NB4 (cell line): ENCODE measurements at places on chromosomes 6 and 20.

DNA sequence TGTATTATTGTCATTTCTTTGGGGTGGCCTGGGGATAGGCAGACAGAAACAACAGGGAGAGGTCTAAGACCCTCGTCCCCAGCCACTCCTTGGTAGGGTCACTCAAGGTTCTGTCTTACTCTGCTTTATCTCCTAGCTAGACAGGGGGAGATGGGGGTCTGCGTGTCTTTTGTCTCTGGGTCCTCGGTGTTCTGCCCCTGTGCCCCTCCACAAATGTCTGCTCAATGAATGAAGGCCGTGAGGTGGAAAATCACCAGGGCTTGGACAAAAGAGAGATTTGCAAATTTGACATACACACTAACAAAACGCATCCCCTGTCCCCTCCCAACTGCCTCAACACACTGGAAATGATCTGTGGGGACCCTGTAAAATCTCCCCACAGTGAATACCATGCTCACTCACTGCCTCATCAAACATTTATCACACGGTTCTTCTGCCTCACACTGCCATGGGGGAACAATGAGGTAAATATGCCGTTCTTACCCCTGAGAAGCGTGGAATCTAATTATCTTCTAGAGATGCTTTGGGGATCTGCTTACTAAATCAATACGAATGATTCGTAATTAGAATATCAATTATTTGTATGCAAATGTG lies 13.2 kb upstream of the VAPB start:
- no peak for DNase-seq

GRCh38 chr6:35876902-35877301 lies 44.0 kb downstream of the SRPK1 start:
- no peak for DNase-seq

DNA sequence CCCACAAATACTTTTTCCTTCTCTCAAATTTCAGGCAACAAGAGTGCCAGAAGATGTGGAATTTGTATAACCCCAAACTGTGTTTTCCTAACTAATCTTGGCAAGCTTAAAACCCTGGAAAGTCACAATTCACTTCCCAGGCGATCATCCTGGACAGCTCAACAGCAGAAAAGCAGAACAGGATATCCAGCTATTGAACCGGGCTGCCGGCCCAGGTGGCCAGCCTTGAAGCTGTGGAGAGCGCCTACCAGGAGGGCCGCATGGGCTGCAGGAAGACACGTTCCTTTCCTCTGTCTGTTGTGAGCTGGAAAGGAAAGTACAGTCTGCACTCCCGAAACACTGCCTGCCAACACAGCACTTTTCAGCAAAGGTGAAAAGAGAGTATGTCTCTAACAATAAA lies 719.7 kb upstream of the MARCKS start:
- DNase-seq: no peak

DNA sequence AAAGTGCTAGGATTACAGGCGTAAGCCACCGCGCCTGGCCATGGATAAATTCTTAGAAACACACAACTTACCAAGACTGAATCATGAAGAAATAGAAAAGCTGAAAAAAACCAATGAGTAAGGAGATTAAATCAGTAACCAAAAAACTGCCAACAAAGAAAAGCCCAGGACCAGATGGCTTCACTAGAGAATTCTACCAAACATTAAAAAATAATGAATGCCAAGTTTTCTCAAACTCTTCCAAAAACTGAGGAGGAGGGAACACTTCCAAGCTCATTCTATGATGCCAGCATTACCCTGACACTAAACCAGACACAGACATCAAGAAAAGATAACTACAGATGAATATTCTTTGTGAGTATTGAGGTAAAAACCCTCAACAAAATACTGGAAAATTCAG lies 44.3 kb downstream of the USP49 start:
- no peak for DNase-seq

- DNase-seq: no peak
Measured at GRCh38 chr20:19876828-19877460, 118.9 kb downstream of the RIN2 start.

DNA sequence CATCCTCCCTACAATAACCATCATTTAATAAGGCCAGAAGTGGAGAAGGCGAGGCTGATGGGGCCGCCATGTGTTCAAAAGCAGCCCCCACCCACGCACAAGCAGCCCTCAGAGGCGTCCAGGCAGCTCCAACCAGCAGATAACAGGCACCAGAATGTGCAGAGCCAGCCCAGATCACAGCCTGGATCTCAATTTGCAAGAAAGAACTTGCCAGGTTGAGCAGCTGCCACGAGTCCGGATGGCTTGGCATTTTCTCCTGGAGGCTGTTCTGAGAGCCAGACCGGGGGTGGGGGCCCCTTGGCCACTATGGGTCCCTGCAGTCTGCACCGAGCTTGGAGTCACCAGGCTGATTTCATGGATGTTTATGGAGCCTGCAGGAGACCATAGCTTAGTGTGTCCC lies 338.1 kb downstream of the PREX1 start:
- DNase-seq: no peak

DNA sequence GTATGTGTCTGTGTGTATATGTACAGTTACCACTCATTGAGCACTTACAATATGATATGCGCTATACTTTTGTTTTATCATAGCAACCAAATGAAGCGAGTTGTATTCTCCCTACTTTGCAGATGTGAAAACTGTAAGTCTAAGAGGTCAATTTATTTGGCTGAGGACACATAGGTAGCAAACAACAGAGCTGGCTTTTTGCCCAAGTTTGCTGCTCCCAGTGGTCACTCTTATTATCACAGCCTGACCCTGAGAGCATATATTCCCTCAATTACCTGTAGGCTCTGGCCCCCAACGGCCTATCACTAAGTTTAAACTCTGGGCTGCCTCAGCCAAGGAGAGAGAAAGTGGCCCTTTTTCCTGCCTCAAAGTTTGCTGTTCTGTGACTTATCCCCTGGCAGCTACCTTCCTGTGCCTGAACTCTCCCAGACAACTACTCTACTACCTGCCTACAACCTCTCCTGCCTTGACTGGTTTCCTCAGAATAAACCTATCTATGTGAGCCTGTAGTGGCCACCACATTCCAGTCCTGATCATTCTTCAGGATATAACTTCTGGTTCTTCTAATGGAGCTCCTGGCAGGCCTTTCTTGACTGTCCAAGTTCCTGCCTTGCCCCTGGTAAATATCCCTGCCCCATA lies 221.8 kb downstream of the FRK start:
- peak; percentile 40 for DNase-seq

DNA sequence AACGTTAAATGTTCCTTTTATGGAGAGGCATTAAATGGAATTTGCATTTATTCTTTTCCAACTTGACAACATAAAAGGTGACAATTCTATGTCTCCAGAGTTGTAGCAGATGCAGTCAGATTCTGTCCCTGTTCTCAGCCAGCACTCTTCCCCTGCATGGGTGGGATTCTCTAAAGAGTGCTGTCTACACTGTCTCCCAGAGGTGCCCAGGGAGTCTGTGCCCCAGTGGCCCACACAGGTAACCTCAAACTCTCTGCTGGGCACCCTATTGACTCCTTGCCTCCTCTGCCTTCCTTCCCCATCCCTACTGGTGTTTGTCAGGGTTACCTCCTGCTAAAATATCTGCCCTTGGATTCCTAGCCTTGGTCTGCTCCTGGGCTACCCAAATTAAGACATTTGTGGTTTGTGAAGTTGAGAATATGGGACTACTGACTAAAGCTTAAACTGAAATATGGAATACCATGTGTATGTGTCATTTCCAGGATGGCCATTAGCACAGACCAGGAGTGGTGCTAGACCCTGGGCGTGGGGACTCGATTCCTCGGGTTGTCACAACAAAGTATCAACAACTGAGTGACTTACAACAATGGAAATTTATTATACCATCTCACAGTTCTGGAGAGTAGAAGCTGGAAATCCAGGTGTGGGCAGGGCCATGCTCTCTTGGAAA lies 284.7 kb downstream of the CDH26 start:
- DNase-seq: no peak

GRCh38 chr20:12989586-12990115 lies 19.1 kb upstream of the SPTLC3 start:
- DNase-seq: no peak

DNA sequence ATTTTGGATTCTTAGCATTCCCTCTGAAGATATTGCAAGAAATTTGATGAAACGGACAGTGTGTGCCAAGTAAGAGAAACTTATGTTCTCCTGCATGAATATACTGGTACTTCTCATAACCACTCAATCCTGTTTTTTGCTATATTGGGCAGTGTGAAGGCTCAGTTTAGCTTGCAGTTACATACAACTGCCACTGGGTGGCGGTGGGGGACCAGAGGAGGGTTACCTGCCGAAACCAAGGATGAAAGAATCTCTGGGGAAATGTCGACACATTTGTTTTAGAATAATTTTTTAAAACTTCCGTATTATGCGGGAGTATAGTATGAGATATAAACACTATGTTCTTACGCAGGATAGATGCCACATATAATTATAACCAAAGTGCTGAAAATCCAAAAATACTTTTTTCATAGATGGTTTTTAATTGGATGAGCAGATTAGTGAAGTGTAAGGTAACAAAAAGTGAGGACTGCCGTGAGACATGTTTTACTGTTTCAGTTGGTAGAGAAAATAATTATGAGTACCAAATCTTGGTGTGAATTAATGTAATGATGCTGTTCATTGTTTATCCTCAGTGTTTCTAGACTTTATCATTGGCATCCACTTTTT lies 9.7 kb downstream of the TRMT11 start:
- peak; percentile 80 for DNase-seq

GRCh38 chr6:105797983-105798453 lies 288.1 kb upstream of the PRDM1 start:
- no peak for DNase-seq

DNA sequence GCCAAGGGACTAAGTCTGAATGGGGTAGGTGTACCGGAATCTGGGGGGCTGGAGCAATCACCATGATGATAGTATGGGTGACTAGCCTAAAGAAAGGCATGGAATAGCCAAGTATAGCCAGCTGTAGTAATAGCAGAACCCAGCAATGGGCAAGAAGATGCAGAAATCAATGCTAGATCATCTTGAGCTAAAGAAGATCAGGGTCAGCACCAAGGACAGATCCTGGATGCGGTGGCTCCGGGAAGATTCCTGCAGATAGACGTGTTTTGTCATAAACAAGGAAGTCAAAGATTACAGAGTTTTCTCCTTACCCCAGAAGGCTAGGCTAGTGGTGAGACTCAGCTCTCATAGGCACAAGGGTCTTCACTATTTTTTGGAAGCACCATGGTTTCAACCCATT lies 561.6 kb upstream of the CHD6 start:
- peak; percentile 58 for DNase-seq

- no peak for DNase-seq
Measured at GRCh38 chr6:166474721-166475565, 92.2 kb upstream of the MPC1 start.

GRCh38 chr6:79465381-79465780 lies 71.8 kb downstream of the LCA5 start:
- DNase-seq: no peak

DNA sequence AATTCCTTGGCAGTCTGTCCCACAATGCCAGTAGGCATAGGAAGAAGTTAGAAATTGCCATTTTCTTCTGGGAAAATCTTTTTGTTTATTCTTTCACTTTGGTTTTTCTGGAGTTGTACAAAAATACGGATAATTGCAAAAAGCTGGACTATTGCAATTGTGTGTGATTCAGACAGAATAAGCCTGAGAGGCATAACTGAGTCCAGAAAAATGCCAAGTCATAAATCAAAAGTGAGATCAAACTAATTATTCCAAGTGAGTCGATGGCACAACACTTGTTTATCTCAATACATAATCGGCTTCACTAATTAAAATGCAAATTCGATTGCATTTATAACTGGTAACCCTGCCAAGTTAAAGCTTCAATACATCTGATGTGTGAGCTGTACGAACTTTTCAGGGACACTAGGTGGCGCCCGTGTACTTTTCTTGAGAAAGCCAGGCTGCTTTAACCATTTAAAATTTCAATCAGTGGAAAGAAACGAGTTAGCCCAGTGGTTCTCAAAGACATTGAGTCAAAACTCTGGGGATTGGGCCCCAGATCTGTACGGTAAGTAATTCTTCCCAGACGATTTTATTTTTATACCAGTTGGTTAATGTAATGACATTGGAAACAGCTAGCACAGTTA lies 102.6 kb downstream of the LAMP5 start:
- DNase-seq: peak; percentile 73

GRCh38 chr6:130843575-130844320 lies 16.5 kb downstream of the SMLR1 start:
- DNase-seq: peak; percentile 58

DNA sequence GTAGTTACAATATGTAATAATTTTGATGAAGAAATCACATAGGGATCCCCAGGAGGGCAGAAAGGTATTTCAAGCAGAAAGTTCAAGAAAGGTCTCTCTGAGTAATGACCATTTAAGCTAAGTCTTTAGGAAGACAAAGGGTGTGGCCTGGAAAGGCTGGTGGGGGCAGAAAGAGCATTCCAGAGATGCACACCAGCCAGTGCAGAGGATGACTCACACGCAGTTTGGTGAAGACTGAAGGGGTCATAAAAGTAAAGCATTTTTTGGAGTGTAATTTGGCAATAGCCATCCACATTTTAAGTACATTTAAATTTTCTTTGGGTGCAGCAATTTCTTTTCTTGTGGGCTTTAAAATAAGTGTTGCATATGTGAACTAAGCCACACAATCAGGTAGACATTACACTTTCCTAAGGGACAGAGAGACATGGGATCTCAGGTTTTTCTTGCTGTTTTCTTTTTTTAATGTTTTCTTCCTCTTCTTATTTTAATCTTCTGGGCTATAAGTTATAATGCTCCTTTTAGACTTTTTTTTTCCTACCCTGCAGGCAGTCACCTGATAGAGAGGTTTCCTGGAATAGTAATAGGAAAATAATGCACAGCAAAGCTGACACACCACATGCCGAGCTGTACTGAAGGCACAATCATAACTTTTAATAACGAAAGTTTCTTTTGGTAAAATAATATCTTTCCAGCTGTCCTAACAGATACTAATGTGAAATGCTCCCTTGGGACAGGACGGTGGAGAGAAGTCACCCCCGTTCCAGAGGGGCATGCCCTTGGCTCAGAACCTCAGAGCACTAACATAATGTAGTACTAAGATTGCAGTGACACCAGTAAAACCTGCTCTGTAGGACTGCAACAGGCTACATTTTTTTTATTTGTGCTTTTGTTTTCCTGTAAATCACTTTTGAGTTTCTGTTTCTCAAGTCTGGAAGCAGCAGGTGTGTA lies 49.6 kb upstream of the PTPRK start:
- no peak for DNase-seq

DNA sequence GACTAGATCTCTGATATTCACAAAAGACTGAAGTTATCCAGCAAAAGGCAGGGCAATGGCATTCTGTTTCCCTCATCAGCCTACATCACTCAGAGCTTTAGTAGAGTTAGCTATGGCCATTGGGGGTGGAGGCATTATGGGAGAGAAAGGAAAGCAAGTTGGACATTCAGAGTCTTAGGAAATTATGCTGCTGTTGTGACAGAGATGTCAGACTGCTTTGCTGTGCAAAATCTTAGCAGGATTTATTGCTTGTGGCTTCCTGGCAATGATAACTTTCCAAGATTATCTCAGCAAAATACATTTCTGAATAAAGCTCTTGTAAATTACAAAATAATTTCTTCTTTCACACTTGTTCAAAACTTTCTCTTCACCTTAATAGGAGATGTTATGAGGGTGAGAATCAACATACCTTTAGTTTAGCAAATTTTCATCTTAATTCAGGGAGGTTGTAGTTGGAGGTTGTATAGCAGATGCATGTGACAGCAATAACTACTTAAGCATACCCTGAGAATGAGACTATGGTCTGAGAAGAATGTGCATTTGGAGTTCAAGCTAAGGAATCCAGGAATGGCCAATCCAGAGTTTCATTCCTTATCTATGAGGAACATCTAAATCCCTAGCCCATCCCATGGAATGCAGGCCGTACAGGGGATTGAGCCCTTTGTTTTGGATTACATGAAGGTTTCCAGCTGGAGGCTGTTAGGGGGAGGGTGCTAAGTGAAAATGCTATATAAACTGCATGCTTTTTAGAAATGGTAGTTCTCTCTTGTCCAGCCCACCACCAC lies 179.8 kb downstream of the HAO1 start:
- no peak for DNase-seq

- peak; percentile 80 for DNase-seq
Measured at GRCh38 chr6:8831366-8832152, 396.2 kb upstream of the SLC35B3 start.
